Activated naive CD4-positive, alpha-beta T cell treated with anti-CD3 and anti-CD28 coated beads, Interleukin-2, amount 50 U/mL, for 72 hours (primary cell): ENCODE measurements at places on chromosomes 13 and 19.

- no peak for DNase-seq
Observed at GRCh38 chr13:39646122-39646521, 9.3 kb upstream of the COG6 start.

DNA sequence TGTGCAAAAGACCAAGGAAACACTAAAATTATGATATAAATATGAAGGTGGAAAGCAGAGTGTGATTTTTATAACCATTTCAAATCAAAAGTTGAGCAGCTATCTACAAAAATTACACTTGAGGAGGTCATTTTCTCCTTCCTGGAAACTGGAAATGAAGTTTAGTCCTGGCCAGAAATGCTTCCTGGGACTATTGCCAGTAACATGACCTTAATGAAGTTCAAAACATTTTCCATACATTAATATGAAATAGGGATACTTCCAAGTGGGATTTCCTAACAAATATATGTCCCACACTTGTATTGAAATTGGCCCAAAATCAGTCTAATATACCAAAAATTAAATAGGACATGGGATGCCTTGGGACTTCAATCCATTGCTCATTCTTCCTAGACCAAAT, 1556.8 kb upstream of the MIR17HG start:
- no peak for DNase-seq

- DNase-seq: no peak
Observed at GRCh38 chr19:44718441-44719261, 19.7 kb downstream of the CEACAM16 start.

- DNase-seq: no peak
Observed at GRCh38 chr13:19838865-19839275, 24.6 kb downstream of the ZMYM5 start.
